ENCODE measurements at places on chromosomes 7 and 10.

GRCh38 chr10:49668684-49669083, 10.8 kb upstream of the C10orf53 start:
- no peak for DNase-seq

- no peak for DNase-seq
Measured at GRCh38 chr10:30219971-30220751, 128.9 kb downstream of the MTPAP start.

GRCh38 chr7:105187302-105188169, 173.5 kb downstream of the KMT2E start:
- DNase-seq: no peak

- DNase-seq: no peak
Measured at GRCh38 chr7:38878694-38879457, 30.1 kb downstream of the VPS41 start.

- no peak for DNase-seq
Measured at GRCh38 chr7:41130086-41130485, 572.8 kb downstream of the INHBA start.

- peak; percentile 65 for DNase-seq
Measured at GRCh38 chr10:127117125-127117524, 79.3 kb downstream of the INSYN2A start.

GRCh38 chr7:2802504-2803341, 41.4 kb downstream of the GNA12 start:
- no peak for DNase-seq

- no peak for DNase-seq
Measured at GRCh38 chr10:8979976-8980375, 925.5 kb downstream of the GATA3 start.

GRCh38 chr7:68041554-68041953, 1044.9 kb downstream of the TYW1 start:
- DNase-seq: no peak

- DNase-seq: no peak
Measured at GRCh38 chr7:54679490-54679817, 79.6 kb downstream of the SEC61G start.

- DNase-seq: peak; percentile 68
Measured at GRCh38 chr10:71270301-71271220, 48.5 kb upstream of the SLC29A3 start.

- DNase-seq: no peak
Measured at GRCh38 chr7:30163231-30163894, 28.6 kb downstream of the MTURN start.

DNA sequence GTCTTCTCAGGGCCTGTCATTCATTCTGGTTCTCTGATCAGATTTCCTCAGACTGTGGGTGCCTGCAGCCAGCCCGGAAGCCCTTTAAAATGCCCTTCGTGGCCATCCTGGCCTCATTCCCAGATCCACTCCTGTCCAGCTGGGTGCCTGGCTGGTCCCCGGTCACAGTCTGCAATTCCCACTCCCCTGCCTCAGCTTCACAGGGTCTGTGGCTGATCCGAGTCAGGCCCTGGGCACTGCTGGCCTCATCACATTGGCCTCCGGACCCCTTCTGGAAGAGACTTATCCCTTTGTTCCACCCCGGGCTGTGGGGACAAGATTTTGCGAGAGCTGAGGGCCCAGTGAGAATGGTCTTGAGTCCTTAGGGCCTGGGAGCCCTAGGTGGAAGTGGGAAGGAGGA, 12.1 kb downstream of the DOCK1 start:
- DNase-seq: no peak

DNA sequence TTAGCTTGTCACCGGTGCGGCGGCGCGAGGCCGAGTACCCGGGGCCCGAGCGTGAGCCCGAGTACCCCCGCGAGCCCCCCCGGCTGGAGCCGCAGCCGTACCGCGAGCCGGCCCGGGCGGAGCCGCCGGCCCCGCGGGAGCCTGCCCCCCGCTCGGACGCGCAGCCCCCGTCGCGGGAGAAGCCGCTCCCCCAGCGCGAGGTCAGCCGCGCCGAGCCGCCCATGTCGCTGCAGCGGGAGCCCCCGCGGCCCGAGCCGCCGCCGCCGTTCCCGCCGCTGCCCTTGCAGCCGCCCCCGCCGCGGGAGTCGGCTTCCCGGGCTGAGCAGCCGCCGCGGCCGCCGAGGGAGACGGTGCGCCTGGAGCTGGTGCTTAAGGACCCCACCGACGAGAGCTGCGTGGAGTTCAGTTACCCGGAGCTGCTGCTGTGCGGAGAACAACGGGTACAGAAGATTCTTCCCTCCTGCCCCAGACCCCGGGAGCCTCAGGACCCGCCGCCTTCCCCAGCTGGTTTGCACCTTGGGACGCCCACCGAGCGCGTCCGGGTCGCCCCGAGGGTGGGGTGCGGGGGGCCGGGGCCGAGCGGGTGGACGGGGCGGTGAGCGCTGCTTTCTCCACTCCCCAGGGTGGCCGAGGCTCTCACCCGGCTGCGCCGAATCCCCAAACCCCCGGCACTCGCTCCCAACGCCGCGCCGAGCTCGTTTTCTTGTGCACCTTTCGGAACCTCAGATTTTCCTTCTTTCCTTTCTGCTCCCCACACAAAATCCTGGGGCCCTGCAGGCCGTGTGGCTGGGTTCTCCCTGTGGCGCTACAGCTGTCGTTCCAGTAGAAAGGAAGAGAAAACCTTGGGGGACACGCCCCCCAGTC, 708 bp downstream of the UBN2 start:
- peak; percentile 9 for DNase-seq

GRCh38 chr10:103799341-103799740, 56.0 kb downstream of the SH3PXD2A start:
- DNase-seq: no peak

GRCh38 chr7:149624006-149624405, 126.4 kb upstream of the ZNF746 start:
- DNase-seq: no peak

DNA sequence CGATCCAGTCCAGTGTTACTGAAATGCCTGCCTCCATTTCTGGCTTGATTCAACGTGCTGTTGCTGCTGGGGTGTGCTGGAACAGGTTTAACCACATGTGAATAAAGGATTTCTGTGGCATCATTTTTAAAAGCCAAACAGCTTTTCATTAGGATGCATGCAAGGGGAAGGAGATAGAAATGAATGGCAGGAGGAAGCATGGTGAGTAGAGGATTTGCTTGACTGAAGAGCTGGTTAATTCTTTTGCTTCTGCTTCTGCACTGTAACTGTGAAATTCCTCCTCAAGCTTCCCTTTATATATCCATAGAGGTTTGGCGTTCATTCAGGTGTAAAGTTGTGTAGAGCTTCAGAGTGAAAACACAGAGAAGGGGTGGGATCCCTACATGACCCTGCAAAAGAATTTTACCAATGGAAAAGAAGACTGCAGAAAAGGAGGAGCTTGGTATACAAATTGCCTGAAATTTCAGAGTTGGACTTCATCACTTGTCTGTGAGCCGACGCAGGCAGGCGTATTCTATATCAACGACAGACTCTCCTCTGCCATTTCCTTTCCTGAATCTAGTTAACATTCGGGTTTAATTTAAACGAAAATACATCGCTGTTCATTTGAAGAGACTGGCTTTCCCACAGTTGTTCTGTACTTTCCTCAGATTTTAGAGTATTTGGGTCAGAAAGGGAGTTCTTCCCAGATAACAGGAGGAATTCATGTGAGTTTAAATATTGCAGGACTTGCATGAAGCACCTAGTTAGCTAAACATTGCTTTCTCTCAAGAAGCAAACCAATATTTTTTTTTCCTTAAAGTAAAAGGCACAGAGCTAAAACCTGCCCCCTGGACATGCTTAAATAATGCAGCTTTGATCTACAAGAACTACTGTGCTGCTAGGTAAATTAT, at the start of gene SOSTDC1:
Gene SOSTDC1 (minus strand): TSS at position 270 of the 893 bp plus-strand sequence. CDS start 70 bp downstream, at position 200.
- DNase-seq: peak; percentile 31

DNA sequence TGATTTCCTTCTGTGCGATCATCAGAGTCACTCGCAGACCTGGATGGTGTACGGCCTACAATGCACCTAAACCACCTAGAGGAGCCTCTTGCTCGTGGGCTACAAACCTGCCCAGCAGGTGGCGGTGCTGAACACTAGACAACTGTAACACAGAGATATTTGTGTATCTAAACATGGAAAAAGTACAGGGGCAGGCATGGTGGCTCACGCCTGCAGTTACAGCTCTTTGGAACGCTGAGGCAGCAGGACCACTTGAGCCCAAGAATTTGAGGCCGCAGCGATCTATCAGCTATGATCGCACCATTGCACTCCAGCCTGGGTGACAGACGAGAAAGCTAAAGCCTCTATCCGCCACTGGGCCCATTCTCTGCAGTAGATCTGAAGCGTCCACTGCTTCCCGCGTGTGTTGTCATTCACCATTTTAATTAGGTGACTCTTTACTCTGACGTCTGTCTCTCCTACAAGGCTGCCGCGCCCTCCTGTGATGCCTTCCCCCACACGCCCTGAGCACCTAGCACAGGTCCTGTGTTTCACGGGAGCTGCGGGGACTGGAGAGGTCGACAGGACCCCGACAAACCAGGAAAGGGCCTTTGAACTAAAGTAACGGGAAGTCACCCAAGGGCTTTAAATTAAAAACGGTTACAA, 774 bp downstream of the TUBGCP2 start:
- peak; percentile 48 for DNase-seq

DNA sequence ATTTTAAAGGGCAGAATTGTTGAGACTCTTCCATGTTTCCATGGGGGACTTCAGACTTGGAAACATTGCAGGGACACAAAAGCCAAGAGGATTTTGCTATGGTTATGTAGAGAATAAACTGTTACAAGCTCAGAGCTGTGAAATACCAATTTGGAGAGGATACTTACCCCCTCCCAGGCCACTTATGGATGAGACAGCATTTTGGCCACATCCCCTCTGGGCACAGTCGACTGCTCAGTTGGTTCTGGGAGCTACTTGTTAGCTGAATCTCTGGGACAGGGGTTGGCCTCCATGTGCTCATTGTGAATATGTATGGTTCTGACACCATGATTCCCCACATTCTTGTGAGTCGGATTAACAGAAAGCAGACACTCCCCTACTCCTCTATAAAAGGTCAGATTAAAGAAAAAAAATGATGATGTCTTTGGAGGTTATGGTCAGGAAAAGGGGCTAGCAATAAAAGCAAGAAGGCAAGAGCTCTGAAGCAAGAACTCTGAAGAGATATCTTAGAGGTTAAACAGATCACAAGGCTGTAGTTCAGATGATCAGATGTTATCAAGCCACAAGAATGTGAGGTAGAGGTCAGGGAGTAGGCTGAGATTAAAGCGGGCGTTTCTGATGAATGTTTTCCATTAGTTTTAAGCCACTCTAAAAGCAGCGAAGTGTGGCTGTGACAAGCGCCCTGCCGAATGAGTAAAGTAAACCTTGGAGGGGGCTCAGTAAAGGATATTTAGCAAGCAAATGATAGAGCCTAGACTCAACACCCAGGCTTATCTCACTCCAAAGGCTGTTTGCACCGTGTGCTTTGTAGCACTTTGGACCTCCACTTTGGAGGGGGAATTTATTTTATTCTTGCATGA, 17.2 kb downstream of the STAMBPL1 start:
- DNase-seq: no peak

- DNase-seq: no peak
Measured at GRCh38 chr10:89921403-89921802, 220.0 kb downstream of the KIF20B start.

GRCh38 chr10:129627442-129627841, 160.4 kb downstream of the MGMT start:
- no peak for DNase-seq

All from neuronal stem cell (in vitro differentiated cells).